ENCODE measurements at places on chromosomes 2 and 18. TPM values are rescaled to one million over a fixed set of nuclear protein-coding genes. Genes with fewer than 3 reads are reported as not detected.

Gene DAW1
- not detected for polyA plus RNA-seq

Gene ALPG
- polyA plus RNA-seq: not detected

Gene MYO1B
- polyA plus RNA-seq: not detected

Gene MROH2A
- not detected for polyA plus RNA-seq

Gene DLX1
- polyA plus RNA-seq: not detected

Gene GPR148
- polyA plus RNA-seq: not detected

Gene KCNIP3
- polyA plus RNA-seq: not detected

Gene DYTN
- polyA plus RNA-seq: not detected

Gene TUBA3E
- not detected for polyA plus RNA-seq

Gene MEX3C
- 2.3 TPM for polyA plus RNA-seq

Gene SPP2
- not detected for polyA plus RNA-seq

Gene FAM228A
- 0.09 TPM for polyA plus RNA-seq

Gene DUSP2
- 66.1 TPM for polyA plus RNA-seq

Gene FBLN7
- polyA plus RNA-seq: not detected

Gene SELENOI
- 2.3 TPM for polyA plus RNA-seq

Gene KIF5C
- polyA plus RNA-seq: 0.04 TPM

Gene GCG
- not detected for polyA plus RNA-seq

Gene KLHL41
- polyA plus RNA-seq: not detected

Gene FAM237A
- not detected for polyA plus RNA-seq

Gene WDR35
- 1.0 TPM for polyA plus RNA-seq

Gene MAP3K19
- not detected for polyA plus RNA-seq

Gene POLR1B
- 5.2 TPM for polyA plus RNA-seq

Gene ASXL3
- polyA plus RNA-seq: not detected

Gene SLC5A7
- polyA plus RNA-seq: not detected

Gene DPP4
- 0.46 TPM for polyA plus RNA-seq

Gene TSPYL6
- polyA plus RNA-seq: not detected

Gene TCF23
- polyA plus RNA-seq: not detected

Gene LRP2
- not detected for polyA plus RNA-seq

Gene RAX
- polyA plus RNA-seq: not detected

Gene FTCDNL1
- polyA plus RNA-seq: 4.1 TPM

Gene TGFA
- 2.5 TPM for polyA plus RNA-seq

Gene FSIP2
- not detected for polyA plus RNA-seq

Gene ANKRD29
- polyA plus RNA-seq: 0.28 TPM

Gene UPP2
- polyA plus RNA-seq: not detected

Gene RGPD3
- polyA plus RNA-seq: 0.25 TPM

Gene ALK
- not detected for polyA plus RNA-seq

Gene CAVIN2
- polyA plus RNA-seq: 3.1 TPM

Gene SLC9A2
- not detected for polyA plus RNA-seq

Gene AMER3
- not detected for polyA plus RNA-seq

Gene FBXO36
- 0.52 TPM for polyA plus RNA-seq

Gene DSG4
- polyA plus RNA-seq: not detected

Gene NYAP2
- not detected for polyA plus RNA-seq

Gene AKAIN1
- not detected for polyA plus RNA-seq
